ENCODE measurements at places on chromosomes 11 and 22.
A peak's percentile ranks its signal among the peaks of the same experiment; 100 is the strongest.

- DNase-seq: no peak
These were observed 100.6 kb upstream of the FGF3 start for GRCh38 chr11:69919659-69920344.

GRCh38 chr11:2768471-2769408, 68.9 kb upstream of the KCNQ1OT1 start:
- peak; percentile 93 for DNase-seq

DNA sequence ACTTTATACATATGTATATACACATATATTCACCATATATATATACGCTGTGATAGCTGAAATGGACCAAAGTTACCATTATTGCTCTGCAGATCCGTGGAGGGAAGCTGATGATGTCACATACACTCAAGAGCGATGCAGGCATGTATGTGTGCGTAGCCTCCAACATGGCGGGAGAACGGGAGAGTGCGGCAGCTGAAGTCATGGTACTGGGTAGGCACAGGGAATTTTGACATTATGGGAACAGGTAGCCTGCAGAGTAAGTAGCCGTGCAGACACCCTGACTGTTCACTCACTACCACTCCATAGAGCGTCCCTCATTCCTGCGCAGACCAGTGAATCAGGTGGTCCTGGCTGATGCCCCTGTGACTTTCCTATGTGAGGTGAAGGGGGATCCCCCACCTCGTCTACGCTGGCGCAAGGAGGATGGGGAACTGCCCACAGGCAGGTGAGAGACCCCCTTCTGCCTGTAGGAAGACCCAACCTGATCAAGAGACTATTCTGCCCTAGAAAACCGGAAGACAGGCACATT, 4.7 kb downstream of the ROBO3 start:
- DNase-seq: no peak

DNA sequence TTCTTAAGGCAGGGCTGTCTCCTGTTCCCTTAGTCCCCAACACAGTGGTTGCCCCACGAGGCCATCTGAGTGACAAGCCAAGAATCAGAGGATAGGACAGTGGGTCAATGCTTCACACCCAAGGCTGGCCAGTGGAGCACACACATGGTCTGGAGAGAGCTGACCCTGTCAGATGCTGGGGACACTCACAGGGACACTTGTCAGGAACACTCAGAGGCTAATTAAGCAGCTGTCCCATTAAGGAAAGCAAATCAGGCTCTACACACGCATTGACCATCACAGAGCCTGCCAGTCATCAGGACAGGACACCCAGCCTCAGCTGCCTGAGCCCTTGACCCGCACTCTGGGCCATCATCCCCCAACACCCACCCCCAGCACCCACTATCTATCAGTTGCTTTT, 18.2 kb downstream of the GDPD5 start:
- no peak for DNase-seq

- peak; percentile 3 for DNase-seq
These were observed 306.3 kb upstream of the ANO3 start for GRCh38 chr11:26025676-26026075.

- no peak for DNase-seq
These were observed 6.6 kb upstream of the NXPE1 start for GRCh38 chr11:114566276-114566675.

DNA sequence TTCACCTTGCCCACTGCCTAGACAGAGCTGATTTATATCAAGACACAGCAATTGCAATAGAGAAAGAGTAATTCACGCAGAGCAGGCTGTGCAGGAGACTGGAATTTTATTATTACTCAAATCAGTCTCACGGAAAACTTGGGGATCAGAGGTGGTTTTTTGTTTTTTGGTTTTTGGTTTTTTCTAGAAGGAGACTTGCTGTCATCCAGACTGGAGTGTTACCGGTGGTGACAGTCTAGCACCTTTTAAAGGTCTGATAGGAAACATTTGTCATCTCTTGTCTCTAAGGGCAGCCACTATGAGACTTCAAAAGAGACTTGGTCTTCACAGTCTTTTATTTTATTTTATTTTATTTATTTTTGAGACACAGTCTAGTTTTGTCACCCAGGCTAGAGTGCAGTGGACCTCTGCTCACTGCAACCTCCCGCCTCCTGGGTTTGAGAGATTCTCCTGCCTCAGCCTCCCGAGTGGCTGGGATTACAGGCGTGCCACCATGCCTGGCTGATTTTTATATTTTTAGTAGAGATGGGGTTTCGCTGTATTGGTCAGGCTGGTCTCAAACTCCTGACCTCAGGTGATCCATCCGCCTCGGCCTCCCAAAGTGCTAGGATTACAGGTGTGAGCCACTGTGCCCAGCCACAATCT, 19.1 kb downstream of the APOBEC3H start:
- no peak for DNase-seq

DNA sequence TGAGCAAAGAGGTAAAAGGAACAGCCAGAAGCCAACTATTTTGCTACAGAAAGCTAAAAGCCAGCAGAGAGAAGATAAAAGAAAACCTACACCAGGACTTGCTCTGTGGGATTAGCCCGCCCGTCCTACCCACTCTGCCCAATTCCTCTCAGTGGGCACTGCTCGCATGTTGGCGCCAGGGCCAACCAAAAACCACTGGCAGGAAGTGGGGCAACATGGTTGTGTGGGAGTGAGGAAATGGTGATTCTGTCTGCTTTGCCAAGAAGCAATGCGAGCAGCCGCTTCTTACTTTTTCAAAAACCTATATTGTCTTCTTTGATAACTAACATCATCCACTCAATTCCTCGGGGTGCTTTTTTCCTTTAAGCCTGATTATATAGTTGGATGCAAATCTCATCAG, 14.2 kb upstream of the APOA1 start:
- DNase-seq: no peak

DNA sequence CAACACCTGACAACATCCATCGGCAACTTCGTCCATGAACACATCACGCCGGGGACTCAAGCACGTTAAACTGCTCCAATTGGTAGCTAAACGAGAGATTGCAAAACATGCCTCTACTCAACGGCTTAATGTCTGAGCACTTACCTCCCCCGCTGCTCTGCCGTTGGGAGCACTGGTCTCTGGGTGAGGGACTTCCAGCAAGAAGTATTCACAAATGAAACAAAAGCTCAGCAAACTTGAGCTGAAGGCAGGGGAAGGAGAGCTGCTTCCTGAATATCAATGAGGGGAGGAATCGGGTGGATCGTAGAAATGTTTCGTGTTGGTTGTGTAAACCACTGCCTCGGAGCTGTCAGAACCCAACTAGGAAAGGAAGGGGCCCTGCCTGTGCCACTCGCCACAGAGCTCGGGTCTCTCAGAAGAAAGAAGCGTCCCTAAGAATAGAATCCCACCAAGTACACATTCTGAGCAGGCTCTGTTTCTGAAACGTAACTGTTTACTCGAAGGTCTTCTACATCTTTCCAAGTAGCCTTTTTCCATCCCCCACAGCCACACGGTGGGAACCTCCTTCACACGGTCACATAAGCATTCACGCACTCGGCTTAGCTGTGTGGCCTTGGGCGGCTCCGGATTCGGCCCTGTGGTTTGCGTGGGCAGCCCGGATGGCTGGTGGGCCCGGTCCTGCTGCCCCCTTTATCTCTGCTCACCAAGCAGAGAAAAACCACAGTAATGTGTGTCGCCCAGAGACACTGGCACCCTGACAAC, at the start of gene MLC1:
MLC1 (minus strand) TSS at position 216 of the 762 bp plus-strand sequence. CDS start 524 bp downstream, outside the sequence.
- DNase-seq: peak; percentile 25

- DNase-seq: no peak
These were observed 632.6 kb upstream of the KIRREL3 start for GRCh38 chr11:127632976-127633680.

- DNase-seq: no peak
These were observed 11.5 kb downstream of the PMM1 start for GRCh38 chr22:41578114-41578513.

DNA sequence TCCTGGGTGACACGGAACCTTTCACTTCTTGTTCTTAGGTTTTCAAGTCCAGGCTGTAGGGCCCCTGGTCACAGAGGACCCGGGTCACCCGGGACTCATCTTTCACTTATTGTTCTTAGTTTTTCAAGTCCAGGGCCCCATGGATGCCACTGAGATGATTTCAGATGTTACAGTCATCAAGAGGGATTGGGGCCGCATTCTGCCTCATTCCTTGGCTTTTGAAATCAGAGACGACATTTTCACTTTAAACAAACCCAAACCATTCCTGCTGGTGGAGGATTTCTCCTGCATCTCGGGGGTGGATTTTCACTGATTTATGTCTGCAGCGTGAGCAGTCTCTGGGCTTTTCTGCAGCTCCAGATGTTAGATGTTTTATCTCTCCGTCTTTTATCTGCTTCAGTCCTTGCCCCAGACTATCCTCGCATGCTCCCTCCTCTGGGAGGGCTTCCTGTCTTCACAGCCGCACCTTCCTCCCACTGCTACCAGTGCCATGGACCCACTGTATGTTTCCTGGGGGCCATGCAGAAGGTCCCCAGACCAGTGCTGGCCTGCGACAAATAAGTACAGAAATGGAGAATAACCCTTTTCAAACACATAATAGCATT, 27.4 kb downstream of the FBLN1 start:
- DNase-seq: peak; percentile 94

- DNase-seq: no peak
These were observed 19.7 kb downstream of the ATG16L2 start for GRCh38 chr11:72833811-72834493.

GRCh38 chr11:8805296-8805695, 105.7 kb upstream of the AKIP1 start:
- no peak for DNase-seq

- DNase-seq: peak; percentile 81
These were observed 18.3 kb downstream of the PRSS23 start for GRCh38 chr11:86818462-86819192.

- DNase-seq: no peak
These were observed 33.4 kb downstream of the MAML2 start for GRCh38 chr11:96309643-96310017.

DNA sequence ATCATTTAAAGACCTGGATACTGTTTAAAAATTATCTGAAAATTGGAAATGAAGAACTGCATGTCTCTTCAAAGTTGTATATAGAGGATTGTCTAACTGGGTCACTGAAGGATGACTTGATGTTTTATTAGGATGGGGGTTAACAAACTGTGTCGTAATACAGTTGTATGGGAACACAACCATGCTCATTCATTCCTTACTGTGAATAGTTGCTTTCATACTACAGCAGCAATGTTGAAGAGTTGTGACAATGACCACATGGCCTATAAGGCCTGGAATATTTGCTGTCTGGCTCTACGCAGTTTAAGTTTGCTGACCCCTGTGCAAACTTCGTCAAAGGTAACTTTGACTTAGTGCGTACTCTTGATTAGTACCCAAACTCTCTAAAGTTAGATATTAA, 38.4 kb downstream of the FDX1 start:
- no peak for DNase-seq

DNA sequence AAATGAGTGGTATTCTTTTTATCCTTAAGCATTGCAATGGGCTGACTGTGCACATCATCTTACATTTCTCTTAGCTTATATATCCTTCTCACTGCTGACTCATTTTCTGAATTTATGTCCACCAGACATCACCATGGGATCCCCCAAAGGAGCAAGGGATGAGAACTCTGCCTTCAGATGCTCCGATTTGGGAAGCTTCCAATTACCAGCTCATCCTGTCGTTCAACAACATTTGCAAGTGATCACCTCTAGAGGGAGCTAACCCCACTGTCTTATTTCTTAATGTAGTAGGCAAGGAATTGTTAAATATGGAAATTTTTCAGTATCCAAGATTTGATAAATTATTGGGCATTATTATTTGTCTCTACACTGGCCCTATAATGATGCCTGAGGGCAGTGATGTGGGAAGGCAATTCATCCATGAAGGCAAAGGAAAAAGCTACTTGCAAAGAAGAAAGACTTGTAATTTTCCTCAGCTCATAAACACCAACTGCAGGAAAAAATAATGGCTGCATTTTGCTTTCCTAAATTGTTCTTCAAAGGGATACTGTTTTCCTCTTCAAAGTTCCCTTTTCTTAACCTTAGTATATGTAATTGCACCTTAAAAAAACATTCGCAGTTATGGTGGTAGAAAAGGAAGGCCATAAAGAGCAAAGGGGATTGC, 102.4 kb upstream of the FSHB start:
- DNase-seq: peak; percentile 60

DNA sequence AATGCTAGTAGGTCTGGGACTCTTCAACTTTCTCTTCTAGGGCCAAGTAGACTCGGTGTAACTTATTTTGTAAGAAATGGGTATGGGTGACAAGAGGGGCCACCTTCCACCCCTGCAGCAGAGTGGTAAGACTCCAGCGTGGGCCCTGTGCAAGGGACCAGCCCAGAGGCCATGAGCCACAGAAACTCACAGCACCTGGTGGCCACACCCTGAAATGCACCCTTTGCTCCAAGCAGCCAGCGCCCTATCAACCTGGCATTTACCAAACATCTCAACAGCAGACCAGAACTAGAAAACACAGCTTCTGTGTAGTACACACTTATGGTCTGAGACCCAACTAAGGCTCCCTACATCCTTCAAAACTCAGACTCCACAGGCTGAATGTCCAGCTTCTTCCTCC, 5.7 kb downstream of the CDCA5 start:
- DNase-seq: peak; percentile 17

- peak; percentile 60 for DNase-seq
These were observed 56.6 kb upstream of the FDX1 start for GRCh38 chr11:110373051-110373702.

GRCh38 chr22:26273011-26273675, 103.9 kb downstream of the SEZ6L start:
- no peak for DNase-seq

DNA sequence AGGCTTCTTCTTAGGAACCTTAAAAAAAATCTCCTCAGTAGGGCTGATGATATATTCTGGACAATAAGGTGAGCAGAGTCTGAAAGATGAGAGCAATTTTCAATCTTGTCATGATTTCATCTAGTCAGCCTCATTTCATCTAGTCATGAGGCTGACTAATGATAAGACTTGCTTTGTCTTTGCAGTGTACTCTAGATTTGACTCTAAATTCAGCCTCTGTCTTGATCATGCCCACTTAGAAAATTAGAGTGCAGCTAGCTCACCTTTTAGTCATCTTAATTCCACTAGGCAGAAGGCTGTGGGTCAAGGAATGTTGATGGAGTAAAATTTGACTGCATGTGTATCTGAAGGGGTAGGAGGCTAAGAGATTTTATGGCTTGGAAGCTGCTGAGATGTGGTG, 5.5 kb downstream of the EHF start:
- peak; percentile 6 for DNase-seq

DNA sequence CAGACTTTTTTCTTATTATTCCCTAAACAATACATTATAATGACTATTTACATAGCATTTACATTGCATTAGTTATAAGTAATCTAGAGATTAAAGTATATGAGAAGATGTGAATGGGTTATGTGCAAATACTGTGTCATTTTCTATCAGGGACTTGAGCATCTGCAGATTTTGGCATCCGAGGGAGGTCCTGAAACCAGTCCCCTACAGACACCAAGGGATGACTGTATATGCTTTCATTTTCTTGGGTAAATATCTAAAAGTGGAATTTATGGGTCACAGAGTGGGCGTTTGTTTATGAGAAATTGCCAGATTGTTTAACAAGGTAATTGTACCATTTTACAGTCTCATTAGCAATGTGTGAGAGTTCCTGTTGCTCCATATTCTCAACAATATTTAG, 454.5 kb upstream of the API5 start:
- no peak for DNase-seq

- DNase-seq: no peak
These were observed 946.2 kb downstream of the BRD1 start for GRCh38 chr22:48881326-48881980.

All from IMR-90 (cell line).